ENCODE measurements at places on chromosomes 2 and 18.

DNA sequence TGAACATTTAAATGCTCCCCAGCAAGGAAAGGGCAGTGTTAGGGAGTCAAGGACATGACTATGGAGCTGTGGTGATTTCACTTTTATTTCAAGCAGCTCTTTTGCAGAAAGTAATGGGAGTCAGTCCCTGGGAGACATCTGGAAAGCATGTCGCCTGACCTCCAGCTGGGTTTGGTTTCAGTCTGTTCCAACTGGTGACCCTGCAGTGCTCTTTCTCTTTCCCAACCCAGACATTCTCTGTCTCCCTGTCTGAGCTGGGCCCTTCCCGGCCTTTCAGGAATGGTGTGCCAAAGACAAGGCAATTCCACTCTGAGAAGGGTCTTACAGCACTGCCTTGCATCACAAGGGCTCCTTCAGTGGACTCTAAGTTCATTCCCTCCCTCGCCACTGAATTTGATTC, 323.2 kb downstream of the OSR1 start:
- DNase-seq: no peak

DNA sequence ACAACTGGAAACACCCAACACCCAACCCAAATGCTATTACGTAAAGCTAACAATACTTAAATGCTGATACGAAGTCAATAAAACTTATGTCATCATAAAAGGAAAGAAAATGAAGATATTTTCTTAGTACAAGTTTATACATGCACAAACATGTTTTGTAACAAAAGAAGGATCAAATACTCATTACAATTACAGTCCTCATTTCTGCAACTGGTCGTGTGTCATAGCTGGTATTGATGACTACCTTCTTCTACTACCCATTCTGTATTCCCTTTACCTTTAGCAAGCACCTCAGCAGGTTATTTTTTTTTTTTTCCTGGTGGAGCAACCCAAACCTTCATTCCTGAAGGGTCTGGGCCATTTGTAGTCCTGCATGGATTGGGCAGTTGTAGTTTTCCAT, 1298.5 kb downstream of the SUCLG1 start:
- DNase-seq: no peak

GRCh38 chr2:169734169-169734847, 676 bp downstream of the KLHL23 start:
- DNase-seq: peak; percentile 37

GRCh38 chr2:12918835-12919445, 202.2 kb downstream of the TRIB2 start:
- peak; percentile 9 for DNase-seq

DNA sequence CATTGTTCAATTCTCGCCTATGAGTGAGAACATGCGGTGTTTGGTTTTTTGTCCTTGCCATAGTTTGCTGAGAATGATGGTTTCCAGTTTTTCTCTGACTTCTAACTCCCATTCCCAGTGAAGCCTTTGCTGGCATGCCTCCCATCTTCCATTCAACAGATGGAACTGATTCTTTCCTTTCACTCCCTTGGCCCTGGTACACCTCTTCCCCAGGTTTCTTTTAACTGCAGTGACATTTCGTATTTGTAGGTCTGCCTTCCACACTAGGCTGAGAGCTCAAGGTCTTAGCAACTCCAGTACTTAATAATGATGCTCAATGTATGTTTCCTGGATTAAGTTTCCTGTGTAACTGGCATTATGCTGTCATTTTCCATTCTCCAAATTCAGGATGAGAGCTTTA, 48.5 kb downstream of the GAREM1 start:
- no peak for DNase-seq

GRCh38 chr2:58107803-58108710, 61.5 kb downstream of the VRK2 start:
- no peak for DNase-seq

DNA sequence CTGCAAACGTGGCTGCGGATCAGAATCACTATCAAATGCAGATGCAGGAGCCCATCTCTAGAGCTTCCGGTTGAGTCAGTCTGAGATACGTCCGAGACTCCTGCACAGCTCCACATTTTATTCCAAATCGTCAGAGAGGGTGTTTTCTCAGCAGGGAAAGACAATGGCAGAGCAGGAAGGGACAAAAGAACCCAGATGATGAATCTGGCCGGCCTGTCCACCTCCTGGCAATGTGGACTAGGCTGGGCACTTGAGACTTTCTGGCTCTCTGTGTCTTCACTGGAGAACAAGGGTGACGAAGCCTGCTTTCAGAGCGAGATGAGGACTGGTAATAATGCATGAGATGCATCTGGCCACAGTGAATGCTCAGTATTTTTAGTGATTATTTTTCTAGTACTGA, 255.9 kb upstream of the MYT1L start:
- no peak for DNase-seq

DNA sequence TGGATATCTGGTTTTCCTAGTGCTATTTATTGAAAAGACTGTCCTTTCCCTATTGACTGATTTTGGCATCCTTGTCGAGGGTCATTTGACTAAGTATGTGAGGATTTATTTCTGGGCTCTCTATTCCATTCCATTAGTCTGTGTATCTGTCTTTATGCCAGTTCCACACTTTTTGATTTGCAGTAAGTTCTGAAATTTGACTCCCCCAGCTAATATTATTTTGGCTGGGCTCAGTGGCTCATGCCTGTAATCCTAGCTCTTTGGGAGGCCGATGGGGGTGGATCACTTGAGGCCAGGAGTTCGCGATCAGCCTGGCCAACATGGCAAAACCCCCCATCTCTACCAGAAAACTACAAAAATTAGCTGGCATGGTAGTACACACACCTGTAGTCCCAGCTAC, 46.8 kb upstream of the GAREM2 start:
- no peak for DNase-seq

DNA sequence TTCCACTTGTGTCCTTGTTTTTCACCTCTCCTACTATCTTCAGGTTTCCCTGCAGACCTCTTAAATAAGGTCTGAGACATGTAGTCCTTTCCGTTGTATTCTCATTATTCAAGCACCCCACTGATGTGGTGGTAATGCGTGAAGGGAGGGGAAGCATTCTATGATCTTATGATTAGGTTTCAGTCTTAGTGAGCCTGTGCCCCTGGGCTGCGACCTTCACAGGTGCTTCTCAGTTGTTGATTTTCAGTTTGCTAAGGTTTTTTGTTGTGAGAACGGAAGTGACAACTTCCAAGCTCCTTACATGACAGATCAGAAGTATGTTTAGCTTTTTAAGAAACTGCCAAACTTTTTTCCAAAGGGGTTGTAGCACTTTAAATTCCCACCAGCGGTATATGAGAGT, 41.3 kb downstream of the VPS54 start:
- no peak for DNase-seq

GRCh38 chr18:35189510-35189909, 51.3 kb upstream of the ZNF397 start:
- DNase-seq: no peak

DNA sequence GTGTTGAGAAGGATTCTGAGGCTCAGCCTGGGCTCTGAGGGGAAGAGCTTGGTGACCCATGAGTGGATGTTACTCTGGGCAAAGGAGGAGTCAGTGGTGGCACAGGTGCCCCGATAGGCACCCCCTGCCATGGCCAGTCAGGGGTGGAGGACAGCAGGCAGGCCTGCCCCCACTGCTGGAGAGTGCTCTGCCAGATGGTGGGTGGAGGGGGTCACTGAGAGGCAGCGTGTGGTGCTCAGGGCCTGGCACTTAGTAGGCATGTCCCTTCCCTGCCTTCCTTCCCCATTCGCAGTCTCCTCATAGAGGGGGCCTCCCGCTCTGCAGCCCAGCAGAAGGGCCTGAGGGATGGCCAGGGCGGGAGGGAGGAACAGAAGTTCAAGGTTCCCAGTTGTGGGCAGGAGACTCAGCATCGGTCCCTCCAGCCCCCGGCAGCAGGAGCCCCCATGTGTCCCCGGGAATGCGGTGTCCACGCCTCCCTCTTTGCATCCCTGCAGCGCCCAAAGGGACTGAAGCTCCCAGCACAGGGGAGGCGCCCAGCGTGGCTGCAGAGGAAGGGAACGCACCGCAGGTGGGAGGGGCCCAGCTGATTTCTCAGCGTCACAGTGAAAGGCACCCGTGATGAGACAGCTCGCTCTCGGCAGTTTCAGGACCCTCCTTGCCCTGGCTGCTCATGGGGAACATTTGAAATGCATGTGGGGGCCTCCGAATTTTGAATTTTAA, 5.7 kb upstream of the SNED1 start:
- no peak for DNase-seq

- no peak for DNase-seq
Measured at GRCh38 chr2:193074933-193075332, 880.2 kb upstream of the TMEFF2 start.

- no peak for DNase-seq
Measured at GRCh38 chr18:34795070-34795732, 85.1 kb downstream of the DTNA start.

DNA sequence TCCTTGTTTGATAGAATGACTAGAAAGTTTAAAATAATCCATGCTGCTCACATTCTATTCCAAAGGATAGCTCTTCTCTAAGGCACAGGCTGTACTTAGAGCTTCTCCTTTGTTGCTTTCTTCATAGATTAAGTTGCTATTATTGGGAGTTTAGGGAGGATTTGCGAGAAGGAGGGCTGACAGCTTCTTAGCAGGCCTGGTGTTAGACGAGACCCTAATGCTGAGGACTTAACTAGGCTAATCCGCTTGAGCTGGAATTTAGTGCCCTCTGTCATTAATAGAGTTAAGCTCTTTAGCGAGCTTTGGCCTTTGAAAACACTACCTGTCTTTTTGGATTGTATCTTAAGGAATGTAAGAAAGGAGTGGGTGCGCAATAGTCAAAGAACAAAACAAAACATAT, 81.3 kb downstream of the MOGAT1 start:
- DNase-seq: no peak

GRCh38 chr2:175430236-175430635, 248.7 kb upstream of the ATP5MC3 start:
- DNase-seq: no peak

DNA sequence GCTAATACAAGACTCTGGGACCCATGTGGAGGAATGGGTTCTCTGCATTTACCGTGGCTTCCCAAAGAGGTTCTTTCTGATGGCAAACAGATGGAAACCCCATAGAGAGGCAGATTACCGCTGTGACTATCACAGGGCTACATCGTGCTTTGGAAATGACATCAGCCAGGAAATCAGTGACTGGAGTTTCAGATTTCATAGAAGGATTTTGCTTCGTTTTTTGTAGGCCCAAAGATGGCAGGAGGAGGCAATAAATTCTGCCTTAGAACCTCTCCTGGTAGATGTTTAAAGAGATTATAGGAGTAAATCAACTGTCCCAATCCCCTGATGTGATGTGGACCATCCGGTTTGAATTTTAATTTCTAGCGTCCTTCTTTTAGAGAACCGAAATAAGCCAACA, 214.1 kb downstream of the AGPS start:
- no peak for DNase-seq

DNA sequence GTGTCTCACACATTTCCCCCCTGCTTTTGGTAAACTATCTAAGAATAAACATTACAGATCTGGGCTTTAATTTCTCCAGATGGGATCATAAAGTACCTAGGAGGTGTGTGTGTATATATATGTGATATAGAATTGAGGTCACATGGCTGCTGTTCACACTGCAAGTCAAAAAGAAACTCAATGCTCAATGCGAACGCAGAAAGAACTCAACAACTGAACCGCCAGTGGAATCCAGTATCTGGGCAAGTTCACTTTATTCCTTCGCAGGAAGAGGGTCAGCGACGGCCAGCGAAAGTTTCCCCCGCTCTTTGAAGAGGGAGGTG, 17.7 kb downstream of the POU3F3 start:
- DNase-seq: no peak

Data from pancreas (tissue), 10 donors.